ENCODE measurements at places on chromosomes 2 and 18. TPM values are rescaled to one million over a fixed set of nuclear protein-coding genes. Genes with fewer than 3 reads are reported as not detected.

MYO5B gene
- 0.66 TPM for total RNA-seq

FEV gene
- total RNA-seq, result not detected

DSG2 gene
- total RNA-seq, result 12.5 TPM

VWC2L gene
- not detected for total RNA-seq

UGT1A4 gene
- total RNA-seq, result not detected

ABI2 gene
- total RNA-seq, result 33.3 TPM

GPAT2 gene
- 1.3 TPM for total RNA-seq

CRYBA2 gene
- not detected for total RNA-seq

ARHGAP15 gene
- not detected for total RNA-seq

NT5C1B gene
- total RNA-seq, result not detected

TRIM43B gene
- total RNA-seq, result not detected

REG1B gene
- not detected for total RNA-seq

Data from placental pericyte (primary cell).